ENCODE measurements at places on chromosomes 7 and 10. TPM values are rescaled to one million over a fixed set of nuclear protein-coding genes. Genes with fewer than 3 reads are reported as not detected.

The CCDC172 gene
- total RNA-seq: not detected

The INHBA gene
- 4.1 TPM for total RNA-seq

The CALD1 gene
- 343 TPM for total RNA-seq

The RTKN2 gene
- 0.51 TPM for total RNA-seq

The CPA2 gene
- under 0.01 TPM for total RNA-seq

The DNAJC30 gene
- total RNA-seq: 1.8 TPM

The AEBP1 gene
- 133 TPM for total RNA-seq

The TMEM273 gene
- not detected for total RNA-seq

The NRF1 gene
- total RNA-seq: 12.6 TPM

The ZNF735 gene
- not detected for total RNA-seq

The TLX1 gene
- total RNA-seq: not detected

The CCDC146 gene
- total RNA-seq: 2.8 TPM

The SUGCT gene
- total RNA-seq: 16.5 TPM

The NRP1 gene
- total RNA-seq: 373 TPM

The SYT15B gene
- total RNA-seq: not detected

The ADCY1 gene
- 0.51 TPM for total RNA-seq

The ECHDC3 gene
- 16.2 TPM for total RNA-seq

The ARHGEF35 gene
- total RNA-seq: 0.51 TPM

The MOGAT3 gene
- total RNA-seq: not detected

The IRF5 gene
- total RNA-seq: 0.33 TPM

The GIMAP6 gene
- total RNA-seq: under 0.01 TPM

The DKK1 gene
- total RNA-seq: 54.4 TPM

The IGFBP1 gene
- not detected for total RNA-seq

The ATP6V0A4 gene
- not detected for total RNA-seq

The SPDYE11 gene
- total RNA-seq: not detected

The PNLIPRP1 gene
- total RNA-seq: not detected

The TAS2R16 gene
- total RNA-seq: not detected

The HOXA9 gene
- total RNA-seq: under 0.01 TPM

The TUBGCP2 gene
- 51.6 TPM for total RNA-seq

The C10orf143 gene
- total RNA-seq: 2.0 TPM

The LAMB4 gene
- 0.17 TPM for total RNA-seq

The C7orf33 gene
- total RNA-seq: not detected

The C10orf67 gene
- total RNA-seq: under 0.01 TPM

The CRYGN gene
- 0.50 TPM for total RNA-seq

The TAS2R3 gene
- total RNA-seq: 1.3 TPM

The ACTR3C gene
- total RNA-seq: 0.50 TPM

The CDHR1 gene
- not detected for total RNA-seq

The MLXIPL gene
- 0.51 TPM for total RNA-seq

The PTPRN2 gene
- 0.77 TPM for total RNA-seq

The COL13A1 gene
- total RNA-seq: 6.4 TPM

The PSTK gene
- 6.4 TPM for total RNA-seq

The PDZD7 gene
- total RNA-seq: 1.3 TPM

The MGMT gene
- 21.8 TPM for total RNA-seq

The AOAH gene
- not detected for total RNA-seq

The MEST gene
- total RNA-seq: 38.8 TPM

The NFE2L3 gene
- 5.4 TPM for total RNA-seq

The IKZF1 gene
- not detected for total RNA-seq

The TBX20 gene
- total RNA-seq: not detected

The SUN3 gene
- not detected for total RNA-seq

The NOBOX gene
- total RNA-seq: not detected

The SLC26A5 gene
- total RNA-seq: not detected

The POM121C gene
- total RNA-seq: 5.1 TPM

The LRRC4 gene
- total RNA-seq: 0.33 TPM

The PKD1L1 gene
- under 0.01 TPM for total RNA-seq

The ANKRD1 gene
- total RNA-seq: under 0.01 TPM

The PAPSS2 gene
- 102 TPM for total RNA-seq

The FAM25A gene
- total RNA-seq: not detected

The DGKB gene
- 0.26 TPM for total RNA-seq

The GOLGA7B gene
- not detected for total RNA-seq

All from fibroblast of lung (primary cell).